Left cardiac atrium (tissue), 4 donors: ENCODE measurements at places on chromosomes 4 and X.

- no peak for DNase-seq
Measured at GRCh38 chr4:78032446-78032845, 24.7 kb upstream of the FRAS1 start.

- DNase-seq: no peak
Measured at GRCh38 chr4:3642056-3642630, 109.9 kb upstream of the LRPAP1 start.

GRCh38 chr4:107876099-107876498 is 51.4 kb downstream of the SGMS2 start:
- no peak for DNase-seq

- no peak for DNase-seq
Measured at GRCh38 chr4:93232883-93233282, 595.7 kb upstream of the ATOH1 start.

DNA sequence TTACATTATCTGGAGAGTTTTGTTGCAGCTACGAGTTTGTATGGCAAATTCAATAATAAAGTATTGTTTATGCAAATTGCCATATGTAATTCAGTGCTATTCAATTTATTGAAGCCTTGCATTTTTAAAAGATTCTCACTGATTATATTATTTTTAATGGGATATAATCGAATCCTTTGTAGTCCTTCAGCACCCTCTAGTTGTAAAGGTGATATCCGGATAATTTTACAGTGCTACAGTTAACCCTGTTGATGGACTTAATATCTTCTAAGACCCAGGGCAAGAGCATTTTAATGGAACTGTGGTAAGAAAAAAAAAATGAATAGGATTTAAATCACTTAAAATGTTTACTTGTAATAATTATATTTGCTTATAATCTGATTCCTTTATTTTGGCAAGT is 48.5 kb upstream of the GRIA2 start:
- DNase-seq: no peak

DNA sequence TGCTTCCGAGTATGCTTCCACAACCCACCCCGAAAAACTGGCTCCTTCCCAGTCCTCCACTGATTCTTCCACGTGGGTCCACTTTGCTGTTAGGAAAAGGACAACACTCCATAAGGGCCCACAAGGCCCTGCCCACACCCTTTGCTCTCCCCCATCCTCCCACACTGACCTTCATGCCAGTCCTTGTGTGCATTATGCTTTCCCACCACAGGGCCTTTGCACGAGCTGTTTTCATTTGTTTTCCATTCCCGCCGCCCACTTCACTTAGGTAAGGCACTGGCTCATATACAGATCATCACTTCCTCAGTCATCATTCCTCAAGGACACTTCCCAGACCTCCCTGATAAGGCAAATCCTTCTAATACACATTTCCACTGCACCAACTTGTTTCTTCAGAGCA is 16.8 kb upstream of the SEL1L3 start:
- DNase-seq: no peak

DNA sequence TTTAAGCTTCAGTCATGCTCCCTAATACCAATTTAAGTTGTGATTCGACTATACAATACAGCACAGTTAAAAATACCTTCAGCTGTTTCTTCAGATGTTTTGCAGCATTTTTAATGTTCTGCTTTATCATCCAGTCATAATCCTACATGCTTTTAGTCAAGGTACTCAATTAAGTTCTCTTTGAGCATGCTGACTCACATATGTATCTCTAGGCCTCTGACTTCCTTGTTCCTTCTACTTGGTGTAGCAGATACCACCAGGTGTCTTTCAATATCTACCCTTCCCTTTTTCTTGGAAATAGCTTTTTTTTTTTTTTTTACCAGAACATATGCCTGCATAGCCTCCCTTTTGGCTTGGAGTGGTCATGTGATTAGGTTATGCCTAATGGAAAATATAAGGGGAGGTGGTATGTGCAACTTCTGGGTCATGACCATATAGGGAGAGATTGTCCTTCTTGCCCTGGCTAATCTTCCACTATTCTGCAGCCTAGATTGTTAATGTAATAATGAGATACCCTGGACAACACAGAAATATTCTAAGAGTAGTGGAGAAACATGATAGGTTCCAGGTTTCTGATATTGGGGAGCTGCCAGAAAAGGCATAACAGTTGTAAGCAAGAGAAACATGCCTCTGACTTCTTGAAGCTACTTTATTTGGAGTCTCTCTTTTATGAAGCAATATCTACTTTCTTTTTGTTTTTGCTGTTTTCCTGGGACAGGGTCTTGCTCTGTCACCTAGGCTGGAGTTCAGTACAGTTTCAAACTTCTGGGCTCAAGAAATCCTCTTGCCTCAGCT is 737.2 kb upstream of the SLIT2 start:
- DNase-seq: no peak

DNA sequence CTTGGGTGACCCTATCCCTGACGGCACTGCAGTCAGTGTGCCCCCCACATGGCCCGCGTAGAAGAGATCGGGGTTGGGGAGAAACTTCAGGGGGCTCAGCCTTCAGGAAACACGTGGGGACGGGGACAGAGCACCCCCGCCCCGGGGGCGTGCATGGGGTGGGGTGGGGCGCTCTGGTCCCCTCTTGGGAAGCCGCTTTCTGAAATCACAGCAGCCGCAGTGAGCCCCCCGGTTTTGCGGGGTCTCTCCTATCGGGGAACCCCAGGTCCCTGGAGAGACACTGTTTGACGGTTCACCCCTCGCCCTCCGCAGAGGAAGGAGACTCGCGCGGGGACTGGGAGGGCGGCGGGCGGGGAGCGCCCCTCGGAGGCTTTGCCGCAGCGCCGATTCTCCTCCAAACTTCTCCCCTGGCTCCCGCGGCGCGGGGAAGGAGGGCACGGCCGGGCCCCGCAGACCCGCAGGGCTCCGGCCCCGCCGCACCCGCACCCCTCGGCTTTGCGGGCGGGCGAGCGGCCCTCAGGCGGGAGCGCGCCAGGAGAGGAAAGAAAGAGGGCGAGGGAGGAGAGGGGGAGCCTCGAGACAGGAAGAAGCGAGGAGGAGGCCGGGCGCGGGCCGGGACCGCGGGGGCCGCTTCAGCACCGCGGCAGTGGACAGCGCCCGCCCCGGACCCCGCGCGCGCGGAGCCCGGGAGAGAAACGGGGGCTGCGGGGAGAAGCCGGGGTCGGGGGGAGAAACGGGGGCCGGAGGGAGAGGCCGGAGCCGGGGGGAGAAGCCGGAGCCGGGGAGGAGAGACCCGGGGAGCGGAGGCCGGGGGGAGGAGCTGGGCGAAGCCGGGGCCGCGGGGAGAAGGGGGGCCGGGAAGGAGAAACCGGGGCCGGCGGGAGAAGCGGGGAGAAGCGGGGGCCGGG is 612 bp downstream of the CPLX1 start:
- DNase-seq: no peak

DNA sequence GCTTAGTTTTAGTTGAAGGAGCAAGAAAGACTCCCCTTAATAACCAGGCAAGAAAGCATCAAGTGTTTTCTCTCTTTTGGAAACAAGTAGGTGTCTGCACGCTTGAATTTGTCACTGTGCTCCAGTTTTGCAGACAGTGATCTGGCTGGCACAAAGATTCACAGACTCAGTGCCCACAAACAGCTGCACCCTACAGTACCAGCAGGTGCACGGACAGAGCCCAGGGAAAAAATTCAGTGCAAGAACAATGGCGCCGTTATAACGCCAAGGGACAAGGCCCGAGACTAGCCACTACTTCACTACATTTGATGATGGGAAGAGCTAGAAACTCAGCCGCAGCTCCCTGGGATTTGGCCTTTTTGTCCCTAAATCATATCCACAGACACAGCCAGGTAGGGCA is 56.0 kb downstream of the ZNF827 start:
- no peak for DNase-seq

DNA sequence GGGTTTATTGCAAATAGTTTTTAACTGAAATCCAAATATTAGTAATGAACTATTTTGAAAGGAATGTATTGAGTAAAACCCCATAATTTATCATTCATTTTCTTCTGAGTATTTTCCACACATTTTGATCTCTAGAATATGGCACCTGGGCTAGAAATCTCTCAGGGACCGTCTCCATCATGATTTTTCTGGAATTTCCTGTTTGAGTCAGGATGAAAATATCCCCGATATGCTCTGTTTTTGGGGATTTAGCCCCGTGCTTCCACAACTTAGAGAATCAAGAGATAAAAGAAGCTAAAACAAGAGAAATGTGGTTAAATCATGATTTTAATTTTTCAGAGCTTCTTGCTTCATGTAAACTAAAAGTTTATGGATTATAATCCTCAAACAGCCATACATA is 114.2 kb downstream of the SPCS3 start:
- DNase-seq: no peak

GRCh38 chrX:7925867-7926472 is 1.2 kb downstream of the PNPLA4 start:
- peak; percentile 47 for DNase-seq

- no peak for DNase-seq
Measured at GRCh38 chrX:150164971-150165600, 198.0 kb upstream of the MAMLD1 start.

- DNase-seq: no peak
Measured at GRCh38 chrX:154002215-154002719, 17.4 kb downstream of the IRAK1 start.

DNA sequence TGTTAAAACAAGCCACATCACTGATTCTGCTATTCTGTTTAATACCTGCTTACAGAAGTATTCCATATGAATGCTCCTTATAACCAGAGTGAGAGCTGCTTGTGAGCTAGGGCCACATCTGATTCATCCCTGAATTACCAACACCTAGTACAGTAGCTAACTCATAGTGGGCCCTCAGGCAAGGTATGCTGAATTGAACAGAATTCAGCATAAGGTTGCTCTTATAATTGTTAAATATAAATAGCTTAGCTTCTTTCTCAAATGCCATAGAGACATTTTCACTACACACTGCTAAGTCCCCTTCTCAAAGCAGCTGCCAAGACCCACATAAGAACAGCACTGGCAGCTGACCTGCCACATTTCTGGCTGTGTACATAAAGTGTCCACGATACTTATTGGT is 27.0 kb upstream of the MCF2 start:
- DNase-seq: no peak

GRCh38 chr4:38058151-38058550 is 98.0 kb downstream of the PTTG2 start:
- no peak for DNase-seq

- DNase-seq: no peak
Measured at GRCh38 chr4:15414551-15415091, 13.2 kb upstream of the C1QTNF7 start.

DNA sequence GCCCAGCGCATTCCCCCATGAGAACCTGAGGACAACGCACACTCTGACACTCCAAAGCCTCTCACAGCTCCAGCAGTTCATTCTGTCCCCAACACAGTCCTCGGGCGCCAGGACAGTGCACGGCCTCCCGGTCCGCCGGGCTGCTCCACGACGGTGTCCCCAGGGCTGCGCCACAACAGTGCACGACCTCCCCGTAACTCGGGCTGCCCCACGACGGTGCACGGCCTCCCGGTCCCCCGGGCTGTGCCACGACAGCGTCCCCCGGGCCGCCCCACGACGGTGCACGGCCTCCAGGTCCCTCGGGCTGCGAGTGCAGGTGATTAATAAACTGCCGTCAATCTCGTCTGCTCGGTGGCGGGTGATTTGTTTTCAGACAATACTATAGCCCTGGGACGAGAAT is 585.1 kb upstream of the FRG1 start:
- DNase-seq: no peak

DNA sequence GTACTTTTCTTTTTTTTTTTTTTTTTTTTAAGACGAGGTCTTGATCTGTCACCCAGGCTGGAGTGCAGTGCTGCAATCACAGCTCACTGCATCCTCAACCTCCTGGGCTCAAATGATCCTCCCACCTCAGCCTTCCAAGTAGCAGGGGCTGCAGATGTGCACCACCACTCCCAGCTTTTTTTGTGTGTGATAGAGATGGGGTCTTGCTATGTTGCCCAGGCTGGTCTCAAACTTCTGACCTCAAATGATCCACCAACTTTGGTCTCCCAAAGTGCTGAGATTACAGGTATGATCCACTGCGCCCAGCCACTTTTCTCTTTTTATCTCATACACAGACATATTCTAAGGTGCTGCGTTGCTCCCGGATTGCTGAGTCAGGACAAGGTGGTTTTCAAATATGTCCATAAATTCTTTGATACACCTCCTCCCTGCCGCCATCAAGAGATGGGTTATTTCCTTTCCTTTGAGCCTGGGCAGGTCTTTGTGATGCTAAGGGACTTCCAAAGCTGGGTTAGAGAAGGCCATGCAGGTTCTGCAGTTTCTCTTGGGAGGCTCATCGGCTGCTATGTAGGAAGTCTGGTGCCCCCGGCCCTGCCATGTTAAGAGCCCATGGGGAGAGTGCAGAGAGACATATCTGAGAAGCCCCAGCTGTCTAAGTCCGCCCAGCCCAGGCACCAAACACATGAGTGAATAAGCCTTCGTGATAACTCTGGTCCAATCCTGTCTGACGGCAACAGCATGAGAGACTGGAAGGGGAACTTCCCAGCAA is 8.4 kb upstream of the PLA2G12A start:
- no peak for DNase-seq

DNA sequence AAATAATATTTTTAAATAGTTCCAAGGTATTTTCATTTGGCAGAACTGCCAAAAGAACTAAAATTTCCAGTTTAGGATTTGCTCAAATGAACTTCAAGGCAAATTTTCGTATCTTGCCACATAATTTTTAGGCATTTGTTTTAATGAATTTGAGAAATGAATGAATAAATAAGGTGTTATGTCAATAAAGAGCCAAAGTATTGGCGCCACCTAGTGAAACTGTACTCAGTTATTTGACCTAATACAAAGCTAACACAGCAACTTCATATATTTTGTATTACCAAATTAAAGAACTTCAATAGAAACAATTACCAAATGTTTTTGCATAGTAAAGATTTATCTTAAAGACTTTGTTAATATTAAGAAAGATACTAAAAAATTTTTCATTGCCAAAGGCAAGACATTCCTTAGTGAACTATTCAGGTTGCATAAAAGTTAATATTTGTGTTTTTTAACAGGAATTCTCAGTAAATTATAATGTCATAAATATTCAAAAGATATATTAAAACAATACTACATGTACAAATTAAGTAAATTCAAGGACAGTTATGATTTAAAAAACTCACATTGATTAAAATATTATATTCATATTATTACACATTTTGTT is 50.3 kb downstream of the STPG2 start:
- DNase-seq: no peak

DNA sequence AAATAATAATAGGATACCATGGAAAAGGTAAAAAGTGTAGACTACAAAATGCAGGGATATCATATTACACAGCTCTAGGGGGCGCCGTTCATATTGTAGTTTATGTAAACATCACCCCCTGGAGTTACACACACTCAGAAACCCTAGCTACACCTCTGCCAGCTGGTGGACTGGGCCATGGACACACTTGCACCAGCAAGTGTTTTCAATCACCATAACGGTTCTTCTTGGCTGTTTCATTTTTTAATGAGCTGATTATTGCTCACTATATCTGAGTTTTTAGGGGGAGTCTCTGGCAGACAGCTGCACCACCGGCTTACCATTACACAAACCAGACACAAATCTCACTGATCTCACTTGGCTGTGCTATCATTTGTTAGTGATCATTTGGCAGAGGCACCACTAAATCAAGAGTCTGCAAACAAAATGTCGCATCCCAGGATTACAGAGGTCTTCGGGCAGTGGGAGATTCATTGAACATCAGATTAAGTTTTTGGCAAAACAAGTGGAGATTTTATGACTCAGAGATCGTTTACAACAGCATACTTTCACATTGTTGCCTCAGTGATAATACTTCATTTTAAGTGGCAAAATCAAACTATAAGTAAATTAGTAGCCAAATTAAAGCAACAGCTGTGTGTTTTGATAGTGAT is 185.7 kb downstream of the UNC5C start:
- no peak for DNase-seq
